ENCODE measurements at places on chromosomes 13 and 19. TPM values are rescaled to one million over a fixed set of nuclear protein-coding genes. Genes with fewer than 3 reads are reported as not detected.

- DNase-seq = no peak
Observed at GRCh38 chr19:1285737-1286360, at the start of gene EFNA2. EFNA2 (plus strand) TSS chr19:1285873; CDS start chr19:1286169, 296 bp downstream.

- DNase-seq = no peak
Observed at GRCh38 chr13:43058318-43058674, 34.9 kb downstream of the DNAJC15 start.

The F10 gene
- 6.6 TPM for total RNA-seq

- no peak for DNase-seq
Observed at GRCh38 chr19:37930416-37930815, 23.4 kb downstream of the SIPA1L3 start.

GRCh38 chr19:47377208-47377701 is 28.1 kb downstream of the DHX34 start:
- DNase-seq = no peak

DNA sequence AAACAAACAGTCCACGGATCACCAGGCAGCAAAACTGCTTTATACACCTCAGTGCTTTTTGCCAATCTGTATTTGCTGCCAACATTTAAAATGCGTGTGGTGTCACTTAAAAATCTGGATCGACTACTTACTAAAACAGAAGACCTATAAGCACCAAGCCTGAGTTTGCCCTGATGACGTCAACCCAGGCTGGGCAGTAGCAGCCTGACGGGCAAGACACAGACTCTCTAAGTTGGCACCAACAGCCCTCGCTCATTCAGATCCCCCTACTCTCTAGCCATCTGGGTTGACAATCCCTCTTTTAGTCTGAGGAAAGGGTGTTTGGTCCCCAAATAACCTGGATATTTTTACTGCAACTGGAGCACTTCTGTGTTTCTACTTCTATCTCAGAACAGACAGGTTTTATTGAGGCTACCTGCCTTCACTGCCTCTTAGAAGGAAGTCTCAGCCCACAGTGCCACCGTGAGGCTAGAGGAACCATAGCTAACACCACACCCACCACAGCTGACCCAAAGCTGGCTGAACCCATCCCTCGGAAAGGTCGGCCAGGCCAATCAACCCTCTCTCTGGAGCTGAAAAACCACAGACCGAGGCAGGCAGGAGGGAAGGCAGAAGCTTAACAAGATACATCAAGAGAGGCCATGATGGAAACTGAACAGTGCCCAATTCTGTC is 6.9 kb downstream of the SUGP2 start:
- no peak for DNase-seq

DNA sequence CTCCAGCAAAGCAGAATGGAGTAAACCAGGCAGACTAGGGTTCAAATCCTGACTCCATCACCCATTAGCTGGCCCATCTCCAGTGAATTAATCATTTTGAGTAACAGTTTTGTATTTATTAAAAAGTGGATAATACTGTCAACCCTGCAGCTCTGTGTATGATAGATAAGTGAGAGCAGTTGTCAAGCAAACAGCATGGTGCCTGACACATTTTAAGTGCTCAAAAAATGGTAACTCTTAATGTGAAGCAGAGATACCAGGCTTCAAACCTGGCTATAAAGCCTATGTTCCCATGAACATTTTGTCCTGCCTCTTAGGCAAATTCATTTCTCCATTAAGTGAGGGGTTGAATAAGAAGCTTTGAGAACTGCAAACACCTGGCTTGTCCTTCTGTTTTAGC is 409.6 kb downstream of the TBC1D4 start:
- no peak for DNase-seq

DNA sequence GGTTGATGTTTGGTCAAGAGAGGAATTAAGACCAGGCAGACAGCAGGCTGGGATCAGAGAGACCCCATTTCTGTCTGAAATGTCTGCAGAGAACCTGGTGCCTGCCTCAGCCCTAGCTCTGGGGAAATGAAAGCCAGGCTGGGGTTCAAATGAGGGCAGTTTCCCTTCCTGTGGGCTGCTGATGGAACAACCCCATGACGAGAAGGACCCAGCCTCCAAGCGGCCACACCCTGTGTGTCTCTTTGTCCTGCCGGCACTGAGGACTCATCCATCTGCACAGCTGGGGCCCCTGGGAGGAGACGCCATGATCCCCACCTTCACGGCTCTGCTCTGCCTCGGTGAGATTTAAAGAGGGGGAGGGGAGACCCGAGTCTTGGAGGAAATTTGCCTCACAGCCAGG is at the start of gene LILRB4:
Gene LILRB4 (plus strand): TSS at position 256 of the 400 bp plus-strand sequence. CDS start 49 bp downstream, at position 305.
- DNase-seq = no peak

The CACNA1A gene
- 0.84 TPM for total RNA-seq

DNA sequence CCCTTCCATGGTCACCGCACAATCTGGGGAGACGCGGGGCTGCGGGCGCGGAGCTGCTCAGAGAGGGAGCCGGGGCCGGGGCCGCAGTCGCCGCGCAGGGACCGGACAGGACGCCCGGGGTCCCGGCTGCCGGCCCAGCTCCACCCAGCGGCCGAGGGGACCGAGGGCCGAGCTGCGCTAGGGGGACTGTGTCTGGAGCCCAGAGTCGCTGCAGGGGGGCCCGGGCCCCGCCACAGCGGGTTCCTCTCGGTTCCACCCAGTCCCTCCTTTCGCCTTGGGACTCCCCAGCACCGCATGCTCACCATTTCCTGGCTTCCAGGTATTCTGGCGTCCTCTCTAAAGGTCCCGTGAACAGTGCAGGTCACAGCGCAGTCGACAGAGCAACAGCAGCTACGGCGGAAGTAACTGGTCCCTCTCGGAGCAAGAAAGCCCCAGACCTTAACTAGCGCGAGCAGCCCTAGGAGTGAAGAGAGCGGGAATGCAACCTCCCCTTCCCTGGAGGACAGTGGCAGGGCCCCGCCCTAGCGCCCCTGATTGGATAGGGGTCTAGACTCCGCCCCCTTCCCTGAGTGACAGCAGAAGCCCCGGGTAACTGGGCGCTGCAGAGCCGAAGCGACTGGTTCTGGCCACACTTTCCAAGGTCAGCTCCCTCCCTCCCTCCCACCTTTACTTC is at the start of gene ZNF878:
Gene ZNF878 (minus strand): TSS at position 465 of the 673 bp plus-strand sequence. CDS start 160 bp downstream, at position 305.
- peak; percentile 91 for DNase-seq

The NR1H2 gene
- total RNA-seq = 68.7 TPM

DNA sequence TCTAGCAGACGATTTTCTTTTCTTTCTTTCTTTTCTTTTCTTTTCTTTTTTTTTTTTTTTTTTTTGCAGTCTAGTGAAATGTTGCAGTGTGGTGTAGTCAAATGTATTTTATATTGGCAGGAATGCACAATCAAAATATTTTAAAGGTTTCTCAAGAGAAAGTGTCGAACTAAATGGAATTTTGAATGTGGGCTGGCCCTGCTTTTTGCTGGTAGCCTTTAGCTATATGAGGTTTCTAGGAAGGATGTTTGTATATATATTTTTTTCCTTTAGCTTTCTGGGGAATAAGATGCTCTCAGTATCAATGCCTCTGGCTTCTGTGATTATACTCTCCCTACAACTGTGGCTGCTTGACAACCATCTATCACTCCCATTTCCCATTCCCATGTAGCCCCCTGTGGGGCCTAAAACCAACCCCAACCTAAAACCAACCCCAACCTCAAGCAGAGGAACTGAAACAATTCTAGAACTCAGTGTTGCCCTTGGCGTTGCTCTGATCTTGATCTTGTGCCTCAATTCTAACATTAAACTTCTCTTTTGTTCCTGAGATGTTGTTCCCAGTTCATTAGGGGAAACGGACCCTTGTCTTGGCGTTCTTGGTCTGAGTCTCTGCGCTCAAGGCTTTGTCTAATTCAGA is 27.1 kb downstream of the CYSLTR2 start:
- no peak for DNase-seq

- no peak for DNase-seq
Observed at GRCh38 chr19:5042556-5042955, 73.6 kb downstream of the KDM4B start.

The ACP5 gene
- 35.0 TPM for total RNA-seq

The ZSCAN18 gene
- total RNA-seq = 34.8 TPM

The APC2 gene
- 0.10 TPM for total RNA-seq

DNA sequence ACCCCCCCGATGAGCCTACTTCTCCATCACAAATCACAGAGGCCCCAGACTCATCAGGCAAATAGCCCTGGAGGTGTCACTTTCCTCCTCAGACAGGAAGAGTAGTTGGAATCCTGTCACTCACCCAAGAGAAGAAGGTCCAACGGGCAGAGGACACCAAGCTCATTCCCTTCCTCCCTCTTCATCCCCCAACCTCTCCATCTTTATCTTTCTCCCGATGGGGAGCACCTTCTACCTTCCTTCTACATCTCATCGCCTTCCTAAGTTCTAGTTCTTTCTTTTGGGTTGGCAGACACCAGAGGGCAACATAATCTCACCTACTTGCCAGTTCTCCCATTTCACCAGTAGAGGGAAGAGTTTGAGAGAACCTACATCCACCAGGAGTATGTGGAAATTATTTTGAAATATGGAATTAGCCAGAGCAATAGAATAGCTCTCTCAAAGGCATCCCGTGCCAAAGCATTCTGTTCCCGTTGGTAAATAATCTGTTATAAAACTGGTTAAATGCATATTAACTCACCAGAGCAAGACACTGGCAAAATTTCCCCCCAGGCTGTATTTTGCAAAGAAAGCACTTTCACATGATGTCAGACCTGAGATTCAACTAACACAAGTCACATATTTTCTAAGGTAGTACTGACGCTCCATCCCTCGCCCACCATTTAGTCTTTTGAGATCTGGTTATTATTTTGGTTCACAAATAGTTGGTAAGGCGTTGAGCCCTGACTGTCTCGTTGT is 55.0 kb downstream of the ZIC5 start:
- DNase-seq = no peak

The PSG7 gene
- not detected for total RNA-seq

The SOX1 gene
- not detected for total RNA-seq

The MTUS2 gene
- not detected for total RNA-seq

GRCh38 chr19:294946-295686 is 3.9 kb upstream of the PLPP2 start:
- no peak for DNase-seq

GRCh38 chr13:83499286-83499685 is 383.0 kb downstream of the SLITRK1 start:
- no peak for DNase-seq

DNA sequence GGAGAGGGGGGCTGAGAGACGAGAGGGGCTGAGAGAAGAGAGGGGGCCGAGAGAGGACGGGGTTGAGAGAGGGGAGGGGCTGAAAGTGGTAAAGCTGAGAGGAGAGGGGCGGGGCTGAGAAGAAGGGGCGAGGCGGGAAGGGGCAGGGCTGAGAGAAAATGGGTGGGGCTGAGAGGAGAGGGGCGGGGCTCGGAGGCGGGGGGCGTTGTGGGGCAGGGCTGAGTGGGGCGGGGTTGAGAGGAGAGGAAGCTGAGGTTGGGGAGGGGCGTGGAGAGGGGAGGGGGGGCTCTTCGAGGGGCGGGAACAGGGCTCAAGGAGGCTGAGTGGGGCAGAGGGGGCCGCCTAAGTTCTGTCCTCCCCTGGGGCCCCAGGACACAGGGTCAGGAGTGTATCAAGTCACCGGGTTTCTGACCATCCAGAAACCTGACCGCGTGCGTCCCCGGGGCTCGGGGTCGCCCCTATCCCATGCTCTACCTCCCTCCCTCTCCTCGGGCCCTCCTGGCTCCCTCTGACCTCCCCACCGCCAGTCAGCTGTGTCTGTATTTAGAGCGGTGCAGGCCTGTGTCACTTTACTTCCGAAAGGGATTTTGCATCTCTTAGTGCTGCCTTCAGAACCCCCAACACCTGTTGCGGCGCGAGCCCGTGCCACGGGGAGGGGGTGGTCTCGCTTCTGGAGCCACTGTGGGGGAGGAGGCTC is 38.6 kb upstream of the SEMA6B start:
- no peak for DNase-seq

DNA sequence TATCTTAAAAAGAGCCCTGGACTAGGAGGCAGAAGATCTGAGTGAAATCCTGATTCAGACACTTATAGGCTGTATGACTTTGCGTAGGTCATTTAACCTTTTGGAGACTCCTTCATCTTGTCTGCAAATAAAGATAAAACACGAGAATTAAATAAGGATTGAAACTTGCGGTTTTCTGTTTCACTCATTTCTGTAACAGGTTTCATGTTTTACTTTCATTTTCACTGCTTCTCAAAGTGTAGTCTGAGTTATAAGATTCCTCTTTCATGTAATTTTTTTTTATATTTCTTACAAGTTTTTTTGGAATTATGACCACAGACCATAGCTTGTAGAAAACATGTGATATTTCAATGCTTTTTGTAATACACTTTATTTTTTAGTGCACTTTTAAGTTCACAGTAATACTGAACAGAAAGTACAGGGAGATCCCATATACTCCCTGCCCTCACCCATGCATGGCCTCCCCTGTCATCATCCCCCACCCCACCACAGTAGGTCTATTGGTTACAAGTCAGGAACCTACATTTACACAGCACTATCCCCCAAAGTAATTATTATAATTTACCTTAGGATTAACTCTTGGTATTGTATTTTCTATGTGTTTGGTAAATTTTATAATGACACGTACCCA is 174.6 kb downstream of the ITGBL1 start:
- DNase-seq = no peak

The PNMA8A gene
- 1.2 TPM for total RNA-seq

- no peak for DNase-seq
Observed at GRCh38 chr19:8504171-8504570, 1.7 kb upstream of the PRAM1 start.

GRCh38 chr13:44271031-44271455 is 102.6 kb upstream of the SERP2 start:
- no peak for DNase-seq

DNA sequence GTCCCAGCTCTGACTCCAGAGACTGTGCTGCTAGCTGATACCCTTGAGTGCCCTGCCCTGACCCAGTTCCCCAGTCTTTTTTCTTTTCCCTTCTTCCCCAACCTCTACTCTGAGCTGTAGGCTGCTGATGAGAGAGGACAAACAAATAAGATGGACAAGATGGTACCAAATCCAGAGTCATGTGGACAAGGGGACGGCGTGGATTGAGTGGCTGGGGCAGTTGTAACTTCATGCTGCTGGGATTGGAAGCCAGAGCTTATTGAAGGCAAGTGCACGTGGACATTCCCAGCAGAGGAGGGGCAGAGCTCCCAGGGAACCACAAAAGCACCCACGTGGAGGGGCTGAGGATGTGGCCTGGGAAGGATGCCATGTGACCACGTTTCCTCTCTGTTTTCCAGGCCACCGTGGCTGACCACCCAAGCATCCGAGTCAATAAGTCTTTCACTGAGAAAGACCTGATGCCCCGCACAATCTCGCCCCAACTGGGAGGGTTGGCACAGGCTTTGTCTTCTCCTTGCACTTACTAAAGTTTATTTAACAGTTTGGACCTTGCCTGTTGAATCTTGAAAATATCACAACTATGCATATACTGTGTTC is 323.3 kb upstream of the ZNF507 start:
- DNase-seq = no peak

The SERP2 gene
- 3.0 TPM for total RNA-seq

The LRRC63 gene
- 0.19 TPM for total RNA-seq

DNA sequence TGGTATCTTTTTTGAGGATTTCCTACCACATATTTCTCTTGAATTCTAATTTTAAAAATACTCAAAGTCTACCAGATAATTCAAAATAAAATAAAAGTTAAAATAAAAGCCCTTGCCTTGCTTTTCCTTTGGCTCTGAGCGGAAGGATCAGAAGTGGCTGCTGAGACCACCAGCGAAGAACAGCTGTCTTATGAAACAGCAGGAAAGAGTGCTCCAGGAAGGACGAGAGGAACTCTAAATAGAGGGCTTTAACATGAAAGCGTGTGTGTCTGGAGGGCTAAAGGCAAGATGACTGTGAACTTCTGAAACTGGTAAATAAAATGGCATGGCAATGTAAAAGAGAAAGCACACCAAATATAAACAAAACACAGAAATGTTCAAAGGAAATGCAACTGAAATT is 521.5 kb upstream of the SPRY2 start:
- DNase-seq = no peak

The ZNF544 gene
- 25.2 TPM for total RNA-seq

- no peak for DNase-seq
Observed at GRCh38 chr19:51065221-51065960, 499 bp upstream of the KLK13 start.

GRCh38 chr13:73987618-73988017 is 146.6 kb downstream of the KLF12 start:
- DNase-seq = no peak

Measured in mesenteric fat pad (tissue), 1 donor.